ENCODE measurements at places on chromosomes 6 and 20.

DNA sequence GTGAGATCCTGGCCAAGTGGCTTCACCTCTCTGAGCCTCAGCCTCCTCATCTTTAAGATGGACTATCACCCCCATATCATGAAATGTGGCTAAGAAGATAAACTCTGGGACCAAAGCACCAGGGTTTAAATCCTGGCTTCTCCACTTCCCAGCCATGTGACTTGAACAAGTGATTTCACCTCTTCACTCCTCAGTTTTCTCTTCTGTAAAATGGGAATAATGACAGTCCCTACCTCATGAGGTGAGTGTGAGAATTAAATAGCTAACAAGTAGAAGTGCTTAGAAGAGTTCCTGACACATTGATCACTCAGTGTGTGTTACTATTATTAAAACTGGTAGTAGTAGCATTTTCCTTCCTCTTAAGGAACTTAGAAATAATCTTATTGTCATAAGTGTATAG, 516.9 kb upstream of the SULF2 start:
- DNase-seq, result no peak

- no peak for DNase-seq
Measured at GRCh38 chr6:15810618-15811017, 147.8 kb upstream of the DTNBP1 start.

GRCh38 chr20:17403461-17403860, 127.7 kb downstream of the BFSP1 start:
- DNase-seq, result no peak

GRCh38 chr20:58701431-58702160, 9.0 kb downstream of the NPEPL1 start:
- no peak for DNase-seq

- no peak for DNase-seq
Measured at GRCh38 chr6:120355822-120356221, 978.5 kb downstream of the TBC1D32 start.

DNA sequence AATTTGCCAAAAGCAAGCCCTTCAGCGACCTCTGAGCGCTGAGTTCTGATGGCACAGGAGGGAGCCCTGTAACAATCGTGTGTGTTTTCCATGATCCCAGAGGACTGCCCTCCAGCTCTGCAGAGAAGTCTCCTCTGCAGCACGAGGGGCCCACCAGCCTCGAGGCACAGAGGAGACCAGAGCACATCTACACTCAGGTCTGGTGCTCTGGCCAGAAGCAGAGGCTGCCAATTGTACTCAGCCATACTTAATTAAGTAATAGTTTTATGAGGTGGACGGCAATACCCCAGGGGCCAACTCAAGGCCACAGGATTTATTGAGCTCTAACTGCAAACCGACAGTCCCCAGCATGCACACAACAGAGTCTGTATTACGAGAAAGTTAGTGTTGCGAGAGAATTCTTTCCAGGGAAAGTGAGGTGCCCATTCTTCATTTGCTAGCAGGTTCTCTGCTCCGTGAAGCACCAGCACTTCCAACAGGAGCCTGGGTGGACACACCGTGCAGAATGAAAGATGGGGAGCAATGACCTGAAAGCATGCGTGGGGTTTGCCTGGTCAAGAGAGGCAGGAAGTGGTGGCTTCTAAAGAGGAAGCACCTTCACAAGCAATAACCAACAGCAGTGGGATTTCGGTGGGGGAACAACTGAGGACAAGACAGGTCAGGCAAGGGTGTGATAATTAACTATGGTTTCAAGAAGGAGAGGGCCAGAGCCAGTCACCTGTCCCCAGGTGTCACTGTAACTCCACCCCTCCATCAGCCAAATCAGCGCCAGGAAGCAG, 92.8 kb upstream of the FOXC1 start:
- DNase-seq, result no peak

DNA sequence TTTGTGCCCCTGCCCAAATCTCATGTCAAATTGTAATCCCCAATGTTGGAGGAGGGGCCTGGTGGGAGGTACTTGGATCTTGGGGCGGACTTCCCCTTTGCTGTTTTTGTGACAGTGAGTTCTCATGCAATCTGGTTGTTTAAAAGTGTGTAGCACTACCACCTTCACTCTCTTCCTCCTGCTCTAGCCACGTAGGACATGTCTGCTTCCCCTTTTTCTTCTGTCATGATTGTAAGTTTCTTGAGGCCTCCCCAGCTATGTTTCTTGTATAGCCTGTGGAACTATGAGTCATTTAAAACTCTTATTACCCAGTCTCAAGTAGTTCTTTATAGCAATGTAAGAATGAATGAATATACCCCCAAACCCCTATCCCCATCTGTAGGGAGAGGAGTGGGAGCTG, 1013.7 kb upstream of the MAP3K7 start:
- DNase-seq, result no peak

DNA sequence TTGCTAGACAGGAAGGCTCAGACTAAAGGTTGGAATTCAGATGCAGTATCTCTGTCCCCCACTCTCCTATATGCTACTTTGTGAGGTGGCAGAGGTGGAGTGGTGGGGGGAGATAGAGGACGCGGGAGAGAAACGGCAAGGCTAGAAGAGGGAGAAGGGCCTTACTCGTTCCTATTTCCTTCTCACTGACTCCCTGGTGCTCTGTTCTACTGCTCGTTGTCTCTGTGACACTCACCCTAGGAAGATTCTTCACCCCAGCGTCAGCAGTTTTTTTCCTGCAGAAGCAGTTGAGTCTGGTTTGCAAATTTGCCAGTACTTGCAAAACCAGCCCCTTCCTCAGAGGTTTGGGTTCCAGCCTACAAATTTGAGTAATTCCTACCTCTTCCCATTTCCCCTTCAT, 801.1 kb upstream of the SLC35B3 start:
- DNase-seq, result no peak

- DNase-seq, result no peak
Measured at GRCh38 chr20:31720486-31721407, 1.9 kb downstream of the BCL2L1 start.

DNA sequence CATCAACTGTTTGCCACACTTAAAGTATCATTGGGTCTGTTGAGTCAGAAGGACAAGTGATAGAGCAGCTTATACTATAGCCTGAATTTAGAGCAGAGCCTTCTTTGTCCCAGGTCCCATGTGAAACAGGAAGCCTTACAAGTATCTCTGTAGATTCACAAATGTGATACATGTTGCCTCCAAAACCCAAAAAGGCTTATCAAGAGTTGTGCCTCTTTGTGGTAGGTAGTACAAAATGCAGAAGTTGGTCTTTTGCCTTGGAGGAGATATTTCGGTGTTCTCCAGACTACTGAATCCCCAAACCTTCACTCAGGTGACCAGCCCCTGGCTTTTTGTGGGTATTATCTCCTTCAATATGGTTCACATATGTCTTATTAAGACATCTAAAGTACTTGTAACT, 172.8 kb upstream of the PROKR2 start:
- no peak for DNase-seq

GRCh38 chr20:51322164-51322707, 220.3 kb downstream of the NFATC2 start:
- DNase-seq, result no peak

GRCh38 chr6:2448826-2449571, 203.6 kb upstream of the GMDS start:
- peak; percentile 67 for DNase-seq

GRCh38 chr6:46876126-46876525, 45.6 kb downstream of the ADGRF5 start:
- DNase-seq, result peak; percentile 13

DNA sequence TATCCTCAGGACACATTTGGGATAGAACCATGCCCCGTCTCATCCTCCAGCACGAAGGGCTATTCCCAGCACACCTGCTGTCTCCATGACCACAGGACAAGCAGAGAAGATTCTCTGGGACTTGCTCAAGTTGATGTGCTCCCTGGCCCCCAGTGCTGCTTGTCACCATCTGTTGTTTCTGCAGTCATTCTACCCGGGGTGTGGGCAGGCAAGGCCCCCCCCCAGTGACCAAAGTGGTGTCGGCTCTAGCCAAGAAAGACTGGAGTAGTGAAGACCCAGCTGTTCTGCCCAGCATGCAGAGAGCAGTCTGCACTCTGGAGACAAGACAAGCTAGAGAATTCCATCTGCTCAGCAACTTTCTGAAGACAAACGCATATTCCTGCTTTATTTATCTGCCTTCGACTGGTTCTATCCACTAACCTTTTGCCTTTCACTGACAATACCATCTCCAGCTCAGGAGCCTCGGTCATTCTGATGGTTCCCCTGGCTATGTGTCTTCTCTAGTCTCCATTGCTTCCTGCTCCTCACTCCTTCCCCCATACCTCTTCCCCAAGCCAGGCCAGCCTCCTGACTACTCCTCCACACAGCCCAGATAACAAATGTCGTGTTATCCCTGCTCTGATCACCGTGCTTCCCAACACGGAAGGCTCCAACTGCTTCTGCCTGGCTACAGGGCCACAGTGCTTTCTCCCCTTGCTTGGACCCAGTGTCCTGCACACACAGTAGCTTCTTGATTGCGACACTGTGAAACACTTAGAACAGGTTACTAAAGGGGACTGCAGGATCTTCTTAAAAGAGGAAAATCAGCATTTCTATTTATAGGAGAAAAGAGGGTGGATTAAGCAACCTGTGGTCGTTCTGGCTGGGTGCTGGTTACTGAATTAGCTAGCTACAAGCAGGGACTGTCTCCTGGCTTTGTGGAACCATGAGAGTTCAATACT, 86.7 kb upstream of the EMILIN3 start:
- no peak for DNase-seq

DNA sequence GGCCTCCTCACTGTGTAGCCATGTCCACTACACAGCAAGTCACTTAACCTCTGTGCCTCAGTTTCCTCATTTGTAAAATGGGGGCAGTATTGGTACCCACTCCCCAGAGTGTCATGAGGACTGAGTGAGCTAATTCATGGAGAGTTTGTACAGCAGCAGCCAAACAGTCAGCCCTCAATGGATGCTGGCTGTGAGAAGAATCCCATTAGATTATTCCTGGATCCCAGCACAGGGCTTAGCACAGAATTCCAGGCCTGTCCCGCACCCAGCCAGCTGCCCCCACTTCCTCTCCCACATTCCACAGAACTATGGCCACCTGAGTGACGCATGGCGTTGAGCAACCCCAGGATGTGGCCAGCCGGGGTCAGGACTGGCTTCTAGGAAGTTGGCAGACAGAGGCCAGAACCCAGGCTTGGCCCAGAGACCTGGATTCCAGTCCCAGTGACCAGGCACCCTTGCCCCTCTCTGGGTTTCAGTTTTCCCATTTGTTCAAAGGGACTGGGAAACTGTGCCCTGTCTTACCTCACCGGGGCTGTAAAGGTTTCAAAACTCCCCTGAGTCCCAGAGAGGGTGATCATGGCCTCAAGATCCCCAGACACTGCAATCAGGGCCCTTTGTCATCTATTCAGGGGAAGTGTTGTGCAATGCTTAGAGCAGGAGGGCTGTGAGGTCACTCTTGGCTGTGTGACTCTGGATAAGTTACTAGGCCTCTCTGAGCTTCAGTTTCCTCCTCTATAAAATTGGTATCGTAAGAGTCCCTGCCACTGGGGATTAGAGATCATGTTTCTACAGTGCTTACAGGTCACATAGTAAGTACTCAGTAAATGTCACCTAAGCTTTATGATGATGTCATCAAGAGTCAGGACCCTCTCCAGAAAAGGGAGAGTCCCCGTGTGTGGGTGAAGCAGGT, 3.0 kb upstream of the TGM2 start:
- DNase-seq, result no peak

GRCh38 chr6:135877666-135878065, 26.2 kb downstream of the PDE7B start:
- no peak for DNase-seq

GRCh38 chr20:21577551-21577950, 63.7 kb upstream of the NKX2-2 start:
- no peak for DNase-seq

DNA sequence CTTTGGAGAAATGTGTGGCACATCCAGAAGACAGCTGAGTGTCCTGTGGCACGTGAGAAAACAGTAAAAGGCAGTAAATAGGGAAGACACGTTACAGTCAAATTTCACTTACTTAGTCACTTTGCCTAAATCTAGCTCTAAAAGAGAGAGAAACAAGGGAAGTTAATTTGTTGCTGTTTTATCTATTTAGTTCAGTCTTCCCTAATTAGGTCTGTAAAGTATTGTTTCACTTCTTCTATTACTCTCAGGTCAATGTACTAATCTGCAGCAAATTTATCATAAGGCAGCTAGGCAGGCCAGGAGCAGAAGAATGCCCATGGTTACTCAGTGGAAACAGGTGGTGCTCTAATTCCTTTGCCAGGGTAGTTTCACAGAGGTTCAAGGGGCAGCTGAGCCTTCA, 124.3 kb upstream of the CNR1 start:
- DNase-seq, result no peak

- DNase-seq, result no peak
Measured at GRCh38 chr6:2546901-2547300, 203.8 kb downstream of the MYLK4 start.

- DNase-seq, result peak; percentile 5
Measured at GRCh38 chr6:32589596-32590449, at the start of gene HLA-DRB1. TSS of gene HLA-DRB1 (minus strand) at chr6:32589848. CDS start at chr6:32589742, 106 bp downstream.

DNA sequence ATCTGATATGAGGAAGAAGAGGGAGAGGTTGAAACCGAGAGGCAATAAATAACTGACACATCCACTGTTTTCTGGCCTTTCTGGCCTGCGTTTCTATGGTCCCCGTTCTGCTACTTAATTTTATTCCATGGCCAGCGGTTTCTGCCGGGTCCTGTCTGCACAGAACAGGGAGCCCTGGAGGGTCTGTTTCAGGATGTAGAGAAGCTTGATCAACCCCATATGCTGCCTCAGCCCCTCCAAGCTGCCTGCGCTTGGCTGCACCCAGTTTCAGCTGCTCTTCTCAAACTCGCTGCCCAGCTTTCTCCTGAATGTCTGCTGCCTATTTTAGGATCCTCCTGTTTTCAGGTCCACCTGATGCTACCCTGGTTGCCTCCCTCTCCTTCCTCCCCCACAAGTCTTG, 18.5 kb upstream of the PACSIN1 start:
- no peak for DNase-seq

DNA sequence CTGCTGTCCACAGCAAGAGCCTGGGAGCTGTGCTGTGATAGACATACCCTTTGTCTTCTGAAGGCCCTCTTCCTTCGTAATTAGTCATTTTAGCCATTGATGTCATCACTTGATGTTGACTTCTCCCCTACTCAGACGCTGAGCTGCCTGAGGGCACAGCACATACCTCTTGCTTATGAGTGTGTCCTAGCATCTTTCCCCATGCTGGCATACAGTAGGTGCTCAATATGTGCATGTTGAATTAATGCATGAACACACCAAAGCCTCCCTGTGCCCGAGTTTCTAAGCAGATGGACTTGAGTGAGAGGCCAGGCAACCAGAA, 35.8 kb upstream of the FAM83D start:
- DNase-seq, result no peak

DNA sequence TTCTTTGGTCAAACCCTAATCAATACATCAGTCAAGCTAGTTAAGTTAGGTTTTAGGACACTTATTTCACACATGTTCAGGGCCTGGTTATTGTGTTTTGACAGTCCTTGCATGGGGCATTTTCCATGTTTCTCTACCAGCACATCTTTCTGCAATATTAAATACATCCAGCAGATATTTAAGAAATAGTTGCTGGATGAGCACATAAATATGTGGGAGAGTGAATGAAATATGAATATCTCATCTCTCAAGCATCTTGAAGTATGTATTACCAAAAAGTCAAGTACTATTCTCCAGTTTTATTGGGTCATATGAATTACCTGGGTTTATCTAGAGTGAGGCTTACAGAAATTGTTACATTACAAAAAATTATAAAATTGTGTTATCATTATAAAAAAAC, 621.9 kb upstream of the GJE1 start:
- DNase-seq, result no peak

- DNase-seq, result no peak
Measured at GRCh38 chr6:123619156-123619555, 17.6 kb downstream of the TRDN start.

GRCh38 chr6:129679275-129679674, 30.7 kb downstream of the ARHGAP18 start:
- DNase-seq, result no peak

Measured in A673 (cell line).